ENCODE measurements at places on chromosomes 2 and 18. TPM values are rescaled to one million over a fixed set of nuclear protein-coding genes. Genes with fewer than 3 reads are reported as not detected.

Gene GPR155
- total RNA-seq, result 2.1 TPM

Gene LCT
- total RNA-seq, result not detected

Gene FEZ2
- total RNA-seq, result 57.1 TPM

Gene ASIC4
- total RNA-seq, result 0.12 TPM

Data from aortic smooth muscle cell (primary cell).